NCI-H1092 treated with DMSO at 0.1 percent for 48 hours (cell line): ENCODE measurements at places on chromosomes 2 and 18.

- no peak for DNase-seq
Measured at GRCh38 chr2:172215936-172216335, 113.2 kb upstream of the DLX2 start.

DNA sequence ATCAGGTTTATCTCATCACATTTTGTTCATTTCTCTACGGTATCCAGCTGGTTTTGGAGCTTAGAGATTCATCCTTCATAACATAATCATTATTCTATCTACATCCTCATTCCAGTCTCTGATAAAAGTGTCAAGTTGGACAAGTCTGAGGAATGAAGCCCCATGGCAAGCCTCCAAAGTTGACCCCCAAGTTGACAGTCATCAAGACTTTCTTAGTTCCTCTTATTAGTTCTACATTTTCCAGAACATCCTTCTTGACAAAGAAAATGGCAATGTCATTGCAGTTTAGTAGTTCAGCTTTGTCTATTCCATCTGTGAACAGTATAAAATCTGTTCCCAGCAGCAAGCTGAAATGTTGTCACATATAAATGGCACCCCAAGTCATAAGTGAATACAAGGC, 4.5 kb upstream of the TMSB10 start:
- DNase-seq, result no peak

DNA sequence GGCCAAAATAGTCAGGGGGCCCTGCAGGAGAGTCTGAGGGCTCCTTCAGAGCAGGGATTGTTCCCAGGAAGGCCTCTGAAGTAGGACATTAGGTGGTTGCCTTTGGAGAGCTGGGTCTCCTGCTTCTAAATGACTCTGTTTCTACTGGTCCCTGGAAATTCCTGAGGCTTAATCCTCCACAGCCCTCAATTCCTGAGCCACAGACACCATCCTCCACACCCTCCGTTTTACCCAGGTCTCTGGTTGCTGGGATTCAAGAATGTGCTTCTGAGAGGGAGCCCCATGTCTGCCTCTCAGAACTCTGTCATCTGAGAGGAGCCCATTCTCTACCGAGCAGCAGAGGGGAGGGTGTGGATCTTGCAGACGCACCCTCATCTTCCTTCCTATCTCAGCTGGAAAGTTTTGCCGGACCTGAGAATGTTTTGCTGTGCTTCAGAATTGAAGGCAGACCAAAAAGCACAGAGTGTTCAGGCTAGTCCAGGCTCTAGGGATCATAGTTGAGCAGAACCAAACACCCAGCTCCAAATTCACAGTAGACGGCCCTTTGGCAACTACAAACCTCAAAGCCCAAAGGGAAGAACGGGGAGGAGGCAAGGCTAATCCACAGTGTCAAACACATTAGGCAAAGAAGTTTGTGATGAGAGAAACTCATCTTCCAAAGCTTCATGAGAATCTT, 8.1 kb downstream of the VIT start:
- no peak for DNase-seq

DNA sequence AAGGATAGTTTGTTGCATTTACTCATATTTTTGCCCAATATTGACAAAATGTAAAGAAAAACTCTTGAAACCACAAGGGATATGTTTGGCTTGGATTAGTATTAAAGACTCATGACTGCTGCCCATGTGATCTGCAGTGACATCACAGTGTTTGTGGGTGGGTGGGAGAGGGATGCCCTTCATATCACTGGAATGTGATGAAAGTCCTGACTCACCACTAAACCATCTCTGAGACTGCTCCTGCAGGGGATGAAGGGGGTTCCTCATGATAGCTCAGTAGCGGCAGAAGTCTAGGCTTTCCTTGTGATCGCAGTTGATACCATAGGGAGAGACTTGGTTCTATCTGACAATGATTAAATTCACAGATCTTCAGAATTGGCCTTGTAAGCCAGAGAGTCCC, 451.2 kb downstream of the CNTNAP5 start:
- no peak for DNase-seq

- no peak for DNase-seq
Measured at GRCh38 chr2:216732334-216732733, 37.0 kb upstream of the IGFBP5 start.

- peak; percentile 24 for DNase-seq
Measured at GRCh38 chr18:11909061-11909455, 941 bp upstream of the MPPE1 start.

DNA sequence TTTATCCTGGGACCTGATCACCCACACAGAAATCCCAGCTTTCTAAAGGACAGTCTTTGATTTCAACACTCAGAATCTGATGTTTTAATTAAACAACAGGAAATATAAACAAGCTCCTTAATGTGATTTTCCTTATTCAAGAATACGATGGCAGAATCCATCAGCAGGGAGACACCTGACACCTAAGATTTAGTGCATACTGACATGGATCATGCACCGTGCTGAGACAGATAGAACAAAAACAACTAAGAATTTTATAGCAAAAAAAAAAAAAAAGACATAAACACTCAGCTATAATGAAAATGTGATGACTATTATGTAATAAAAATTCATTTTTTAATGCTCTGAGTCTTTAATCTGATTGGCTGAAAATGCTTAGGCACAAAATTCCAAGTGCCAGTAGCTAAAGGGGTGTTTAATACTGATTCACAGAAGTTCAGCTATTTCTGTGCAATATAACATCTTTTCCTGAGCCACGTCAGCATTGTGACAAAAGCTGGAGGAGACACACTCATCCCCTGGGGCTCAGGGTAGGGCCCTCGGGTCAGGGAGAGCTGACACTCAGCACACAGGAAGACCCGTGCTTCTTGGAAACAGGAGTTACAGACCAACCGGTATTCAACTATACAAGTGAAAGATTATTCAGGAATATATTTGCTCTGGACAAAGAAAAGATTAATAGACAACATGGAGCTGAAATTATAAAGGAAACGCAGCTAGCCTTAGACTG, 247.4 kb downstream of the FBXO15 start:
- no peak for DNase-seq
